ENCODE measurements at places on chromosomes 16 and 17. TPM values are rescaled to one million over a fixed set of nuclear protein-coding genes. Genes with fewer than 3 reads are reported as not detected.

DCXR gene
- 110 TPM for total RNA-seq

SLC13A2 gene
- total RNA-seq = not detected

VMO1 gene
- total RNA-seq = not detected

HS3ST2 gene
- 0.45 TPM for total RNA-seq

PRAC2 gene
- not detected for total RNA-seq

PLA2G10 gene
- not detected for total RNA-seq

GINS2 gene
- total RNA-seq = 34.2 TPM

CRISPLD2 gene
- 0.31 TPM for total RNA-seq

CLEC10A gene
- 0.64 TPM for total RNA-seq

MT1G gene
- 5.0 TPM for total RNA-seq

C16orf46 gene
- 0.65 TPM for total RNA-seq

ADAM11 gene
- total RNA-seq = 0.77 TPM

RGS11 gene
- not detected for total RNA-seq

CORO6 gene
- total RNA-seq = 8.2 TPM

COX11 gene
- total RNA-seq = 54.8 TPM

ST6GALNAC2 gene
- total RNA-seq = 3.4 TPM

RUSF1 gene
- total RNA-seq = 53.9 TPM

Data from activated naive CD8-positive, alpha-beta T cell treated with anti-CD3 and anti-CD28 coated beads, Interleukin-2, amount 10 ng/mL, durations not matched to agents 7 days and 5 days (primary cell).